ENCODE measurements at places on chromosomes 3 and 15.

- DNase-seq = no peak
These were observed 169.1 kb upstream of the TSPAN3 start for GRCh38 chr15:77239882-77240608.

DNA sequence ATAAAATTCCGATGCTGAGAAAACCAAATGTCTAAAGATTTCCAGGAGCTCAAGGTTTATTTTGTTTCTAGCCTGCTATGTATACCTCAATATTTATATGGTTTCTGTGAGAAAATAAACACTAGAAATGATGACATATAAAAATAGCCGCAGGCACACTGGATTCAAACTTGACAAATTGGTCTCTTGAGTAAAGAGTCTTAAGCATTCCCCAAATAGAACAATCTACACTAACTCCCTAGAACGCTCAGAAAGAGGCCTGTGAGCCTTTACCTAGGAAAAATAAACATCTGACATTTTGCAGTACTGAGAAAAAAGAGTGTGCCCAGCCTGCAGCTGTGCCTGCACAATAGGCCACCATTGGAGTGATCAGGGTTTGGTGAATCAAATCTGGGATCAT lies 75.2 kb downstream of the NEK10 start:
- no peak for DNase-seq

- DNase-seq = no peak
These were observed 161.2 kb upstream of the THBS1 start for GRCh38 chr15:39419651-39420050.

- DNase-seq = no peak
These were observed 32.0 kb downstream of the FOXL2 start for GRCh38 chr3:138914870-138915502.

DNA sequence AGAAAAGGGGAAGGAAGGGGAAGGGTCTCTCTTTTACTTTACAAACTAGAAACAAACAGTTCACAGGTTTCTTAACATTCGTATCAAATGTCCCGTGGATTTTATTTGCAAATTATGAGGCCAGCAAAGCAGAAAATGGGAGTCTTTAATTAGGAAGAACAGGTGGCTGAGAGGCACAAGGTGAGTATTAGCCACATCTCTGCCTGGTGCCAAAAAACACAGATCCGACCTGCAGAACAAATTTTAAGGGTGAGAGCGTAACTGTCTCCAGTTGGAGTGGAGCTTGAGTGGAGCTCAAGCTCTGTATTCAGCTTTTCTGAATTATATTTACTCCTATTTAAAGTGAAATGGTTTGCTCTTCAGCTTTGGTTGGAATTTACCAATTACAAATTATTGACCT lies 1004.9 kb downstream of the FHIT start:
- DNase-seq = no peak

DNA sequence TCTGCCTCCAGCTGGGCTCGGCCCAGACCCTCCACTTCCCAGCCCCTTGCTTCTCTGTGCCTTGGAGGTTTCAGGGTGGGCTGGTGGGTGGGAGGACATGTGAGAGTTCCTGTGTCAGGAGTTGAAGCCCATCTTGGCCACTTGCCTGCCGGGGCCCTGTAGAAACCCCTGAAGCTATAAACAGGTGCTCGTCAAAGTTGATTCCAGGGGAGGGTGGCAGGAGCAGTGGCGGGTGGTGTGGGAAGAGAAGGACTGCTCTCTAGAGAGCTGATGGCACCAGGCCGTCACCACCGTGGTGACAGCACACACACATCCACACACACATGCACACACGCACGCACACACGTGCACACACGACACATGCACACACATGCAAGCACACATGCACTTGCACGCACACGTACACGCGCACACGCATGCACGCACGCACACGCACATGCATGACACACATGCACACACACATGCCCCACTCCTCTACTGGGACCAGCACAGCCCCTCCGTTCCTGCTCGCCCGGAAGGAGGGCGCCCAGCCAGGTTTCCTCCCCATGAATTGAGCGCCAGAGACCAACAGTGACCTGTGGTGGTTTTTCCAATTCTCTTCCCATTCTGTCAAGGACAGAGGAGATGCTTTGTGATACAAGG lies 56.3 kb upstream of the CGNL1 start:
- DNase-seq = no peak

DNA sequence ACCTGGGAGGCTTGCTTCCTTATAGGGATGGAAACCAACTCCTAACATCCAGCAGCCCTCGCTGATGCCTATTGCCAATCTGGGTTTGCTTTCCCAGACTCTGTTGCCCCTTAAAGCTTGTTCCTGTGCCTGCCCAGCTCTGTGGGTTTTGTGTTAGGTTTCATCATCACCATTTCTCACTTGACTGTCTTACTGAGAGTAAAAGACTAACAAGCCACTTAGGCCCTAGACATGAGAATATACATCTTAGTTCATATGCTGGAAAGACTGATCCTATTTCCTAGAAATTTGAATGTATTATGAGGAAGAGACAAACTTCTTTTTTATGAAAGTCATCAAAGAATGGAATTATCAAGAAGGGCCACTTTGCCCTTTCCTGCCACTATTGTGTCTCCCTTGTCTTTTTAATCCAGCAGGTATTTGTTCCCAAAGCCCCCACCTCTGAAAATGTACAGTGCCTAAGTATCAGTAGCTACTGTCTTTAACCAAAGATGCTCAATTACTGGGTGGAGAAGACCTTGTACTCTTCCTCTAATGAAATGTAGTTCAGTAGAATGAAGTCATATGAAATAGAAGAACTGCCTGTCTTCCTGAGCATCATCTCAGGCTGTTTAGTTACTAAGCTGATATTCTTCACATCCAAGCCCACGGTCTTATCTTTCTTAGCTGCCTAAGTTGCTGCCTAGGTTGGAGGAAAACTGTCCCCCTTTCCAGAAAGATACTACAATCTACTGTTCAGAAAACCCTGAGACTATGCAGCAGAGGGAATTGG lies 59.8 kb upstream of the ZPLD1 start:
- DNase-seq = no peak

DNA sequence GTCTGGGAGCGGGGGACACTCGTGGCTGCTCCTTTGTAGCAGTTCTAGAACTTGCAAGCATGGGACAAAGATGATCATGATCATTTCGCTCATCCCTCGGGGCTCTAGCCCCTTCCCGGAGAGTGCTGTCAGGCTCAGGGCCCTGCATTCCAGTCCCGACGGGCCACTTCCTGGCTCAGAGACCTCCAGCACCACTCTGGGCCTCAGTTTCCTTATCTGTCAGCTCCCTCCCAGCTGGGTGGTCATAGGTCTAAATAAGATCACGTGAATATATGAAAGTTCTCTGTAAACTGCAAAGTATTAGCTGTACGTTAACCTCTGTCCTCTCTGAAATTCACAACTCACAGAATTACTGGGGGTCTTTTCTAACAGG lies 52.8 kb upstream of the SLC6A11 start:
- DNase-seq = no peak
